ENCODE measurements at places on chromosomes 2 and 18.

DNA sequence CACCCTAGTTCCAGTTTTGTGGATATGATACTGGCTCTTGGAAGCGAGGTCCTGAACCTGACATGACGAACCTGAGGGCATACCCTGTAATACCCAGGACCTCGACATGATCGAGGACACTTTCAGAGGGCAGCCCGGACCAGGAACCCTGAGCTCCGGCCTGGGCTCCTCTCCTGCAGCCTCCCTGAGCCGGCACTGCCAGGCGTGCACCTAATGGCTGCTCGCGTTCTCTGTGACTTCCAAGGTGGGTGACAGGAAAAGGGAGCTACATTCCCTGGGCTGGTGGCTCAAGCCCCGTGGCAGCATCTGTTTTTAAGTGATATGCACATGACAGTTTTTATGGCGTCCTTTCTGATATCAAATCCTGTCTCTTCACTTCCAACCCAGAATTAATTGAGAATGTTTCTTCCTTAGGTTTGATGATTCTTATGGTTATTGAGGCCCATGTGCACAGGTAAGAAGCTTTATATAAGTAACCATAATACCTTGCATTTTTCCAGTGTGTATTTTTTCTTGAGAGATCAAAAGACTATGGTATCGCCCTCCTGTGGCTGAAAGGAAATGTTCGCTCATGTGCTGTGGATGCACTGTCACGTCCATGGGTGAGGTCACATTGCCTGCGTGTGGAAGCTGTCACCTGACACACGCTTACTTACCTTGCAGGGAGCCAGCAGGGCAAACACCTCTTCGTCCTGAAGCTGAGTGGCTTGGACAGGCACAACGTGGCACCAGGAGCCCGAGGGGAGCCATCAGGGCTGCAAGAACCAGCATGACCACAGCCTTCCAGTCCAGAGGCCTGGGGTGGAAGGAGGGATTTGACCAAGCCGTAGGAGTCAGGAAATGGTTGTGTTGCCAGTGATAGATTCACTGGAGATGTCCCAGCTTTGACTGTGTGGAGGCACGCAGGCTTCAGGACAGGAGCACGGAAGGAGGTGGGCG lies 367.4 kb upstream of the MYT1L start:
- peak; percentile 16 for DNase-seq

DNA sequence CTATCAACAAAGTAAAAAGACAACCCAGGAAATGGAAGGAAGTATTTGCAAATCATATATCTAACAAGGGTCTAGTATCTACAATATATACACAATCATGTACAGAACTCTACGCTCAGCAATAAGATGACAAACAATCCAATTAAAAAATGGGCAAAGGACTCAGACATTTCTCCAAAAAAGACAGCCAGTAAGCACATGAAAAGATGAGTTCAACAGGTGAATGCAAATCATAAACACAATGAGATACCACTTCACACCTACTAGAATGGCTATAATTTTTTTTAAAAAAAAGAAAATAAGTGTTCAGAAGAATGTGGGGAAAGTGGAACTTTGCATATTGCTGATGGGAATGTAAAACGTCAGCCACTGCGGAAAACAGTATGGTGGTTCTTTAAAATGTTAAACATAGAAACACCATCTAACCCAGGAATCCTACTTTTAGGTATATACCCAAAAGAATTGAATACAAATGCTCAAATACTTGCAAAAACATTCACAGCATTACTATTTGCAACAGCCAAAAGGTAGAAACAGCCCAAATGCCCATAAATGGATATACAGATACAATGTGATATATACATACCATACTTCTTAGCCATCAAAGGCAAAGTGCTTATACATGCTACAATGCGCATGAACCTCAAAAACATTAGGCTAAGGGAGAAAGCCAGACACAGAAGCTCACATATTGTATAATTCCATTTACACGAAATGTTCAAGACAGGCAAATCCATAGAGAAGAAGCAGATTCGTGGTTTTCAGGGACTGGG lies 121.2 kb downstream of the CABYR start:
- no peak for DNase-seq

GRCh38 chr2:217419055-217419671 lies 559.3 kb upstream of the TNP1 start:
- no peak for DNase-seq

GRCh38 chr2:180033993-180034894 lies 27.1 kb upstream of the CWC22 start:
- no peak for DNase-seq

GRCh38 chr2:231648579-231649174 lies 56.0 kb downstream of the TEX44 start:
- DNase-seq: peak; percentile 22

DNA sequence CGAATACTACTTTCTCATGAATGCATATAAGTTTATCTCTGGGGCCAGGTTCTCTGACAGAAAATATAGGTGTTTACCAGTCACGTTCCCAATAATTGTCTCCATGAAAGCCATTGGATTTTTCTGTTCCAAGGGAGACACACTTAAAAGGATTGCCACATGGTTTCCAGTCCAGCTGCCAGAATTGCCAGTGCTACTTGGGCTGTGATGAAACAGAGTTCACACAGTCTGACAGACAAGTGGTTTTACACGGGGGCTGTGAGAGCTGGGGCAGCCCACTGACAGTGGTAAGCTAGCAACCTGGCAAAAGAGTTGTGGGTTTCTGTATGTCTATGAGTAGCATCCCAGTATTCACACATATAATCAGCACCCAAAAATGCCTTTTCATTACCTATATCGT lies 27.7 kb upstream of the ATRAID start:
- DNase-seq: no peak

- no peak for DNase-seq
Measured at GRCh38 chr2:1638281-1638860, 105.9 kb downstream of the PXDN start.

GRCh38 chr2:155528034-155528433 lies 804.5 kb downstream of the NR4A2 start:
- DNase-seq: no peak

DNA sequence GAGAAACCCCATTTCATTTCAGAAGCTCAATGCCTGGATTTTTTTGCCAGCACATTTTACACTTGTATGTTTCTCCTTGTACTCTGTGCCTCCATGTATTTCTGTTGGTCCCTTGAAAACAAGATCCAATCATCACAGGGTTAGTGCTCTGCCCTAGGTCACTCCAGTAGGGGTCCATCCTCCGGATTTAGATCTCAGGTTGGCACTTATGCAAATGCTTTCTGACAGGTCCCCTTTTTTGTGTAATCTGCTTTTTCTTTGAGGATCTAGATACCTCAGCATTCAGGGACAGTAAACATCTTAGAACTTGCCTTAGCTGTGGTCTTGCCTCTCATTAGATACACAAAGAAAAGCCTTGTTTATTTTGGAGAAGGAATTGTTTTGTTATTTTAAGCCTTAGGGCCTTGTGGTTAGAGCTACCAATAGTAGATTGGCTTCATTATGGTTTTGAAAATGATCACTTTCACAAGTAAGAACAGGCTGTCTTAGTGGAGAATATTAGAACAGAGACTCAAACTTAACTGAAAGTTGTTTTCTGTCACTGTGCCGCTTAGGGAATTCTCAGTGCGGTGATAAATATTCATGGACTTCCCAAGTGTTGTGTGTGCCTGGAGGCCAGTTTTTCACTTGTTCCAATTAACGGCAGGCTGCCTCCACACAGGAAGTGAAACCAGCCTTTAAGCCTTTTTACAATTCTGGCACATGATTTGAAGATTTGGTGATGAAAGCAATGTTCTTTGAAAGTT lies 7.8 kb downstream of the MERTK start:
- peak; percentile 11 for DNase-seq

GRCh38 chr2:241859436-241860183 lies 916 bp upstream of the PDCD1 start:
- peak; percentile 67 for DNase-seq

DNA sequence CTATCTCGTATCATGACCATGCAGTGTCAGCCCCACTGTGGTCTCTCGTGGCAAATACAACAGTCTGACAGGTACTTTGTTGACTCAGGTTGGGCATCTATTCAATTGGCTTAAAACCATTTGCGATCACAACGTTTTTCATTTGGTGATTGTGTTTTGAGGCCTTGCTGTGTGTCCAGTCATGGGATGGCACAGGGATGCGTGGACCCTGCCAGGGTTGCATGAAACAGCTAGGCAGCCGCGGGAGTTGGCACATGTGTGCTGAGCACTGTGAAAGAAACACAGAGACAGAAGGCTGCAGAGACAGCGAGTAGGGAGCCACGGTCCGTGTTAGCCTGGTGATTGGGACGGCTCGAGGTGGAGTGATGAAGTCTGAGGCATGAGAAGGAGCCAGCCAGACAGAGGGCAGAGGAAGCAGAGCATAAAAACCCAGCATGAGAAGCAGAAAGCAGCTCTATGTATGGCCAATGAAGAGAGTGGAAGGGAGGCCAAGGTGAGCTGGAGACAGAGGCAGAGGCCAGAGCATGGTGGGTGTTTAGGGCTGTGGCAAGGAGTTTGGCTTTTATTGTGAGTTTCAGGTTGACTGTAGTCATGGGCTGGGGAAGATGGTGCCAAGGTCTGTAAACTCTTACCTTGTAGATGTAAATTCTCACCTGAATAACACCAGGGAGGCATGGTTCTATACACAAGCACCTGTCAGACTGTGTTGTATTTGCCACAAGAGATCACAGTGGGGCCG lies 31.8 kb upstream of the IL1R1 start:
- DNase-seq: no peak

DNA sequence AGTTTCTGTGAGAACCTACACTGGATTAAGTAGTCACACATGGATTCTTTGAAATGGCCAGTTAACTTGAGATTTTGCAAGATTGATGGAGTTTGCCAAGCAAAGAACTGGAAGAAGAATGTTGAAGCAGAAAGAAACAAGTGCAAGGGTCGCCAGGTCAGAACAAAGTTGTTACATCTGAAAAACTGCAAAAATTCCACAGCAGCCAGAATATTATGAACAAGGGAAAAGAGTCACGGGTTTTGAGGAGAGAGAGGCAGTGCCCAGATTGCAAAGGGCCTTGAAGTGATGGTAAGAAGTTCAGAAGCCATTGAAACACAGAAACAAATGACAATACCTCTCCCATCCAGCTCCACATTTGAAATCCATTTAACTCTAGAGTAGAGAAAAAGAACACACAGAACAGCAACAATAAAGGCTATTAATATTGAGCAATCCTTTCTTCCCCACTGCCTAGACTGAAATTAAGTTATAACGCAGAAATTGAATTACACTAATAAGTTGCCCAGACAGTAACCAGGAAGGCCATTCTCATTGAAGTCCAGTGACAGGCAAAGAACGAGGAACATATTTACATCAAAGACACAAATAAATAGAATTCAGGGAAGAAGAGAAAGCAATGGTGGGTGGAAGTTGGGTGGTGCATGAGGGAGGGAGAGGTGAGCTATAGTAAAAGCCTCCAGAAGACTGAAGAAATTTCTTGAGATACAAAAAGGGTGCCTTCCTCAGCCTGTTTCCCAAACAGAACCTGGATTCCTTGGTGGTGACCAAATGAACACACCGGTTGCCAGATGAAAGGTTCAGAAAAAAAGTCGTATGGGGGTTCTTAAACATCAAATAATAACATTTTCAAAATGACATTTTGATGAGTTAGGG lies 80.6 kb downstream of the ARHGAP15 start:
- DNase-seq: no peak

DNA sequence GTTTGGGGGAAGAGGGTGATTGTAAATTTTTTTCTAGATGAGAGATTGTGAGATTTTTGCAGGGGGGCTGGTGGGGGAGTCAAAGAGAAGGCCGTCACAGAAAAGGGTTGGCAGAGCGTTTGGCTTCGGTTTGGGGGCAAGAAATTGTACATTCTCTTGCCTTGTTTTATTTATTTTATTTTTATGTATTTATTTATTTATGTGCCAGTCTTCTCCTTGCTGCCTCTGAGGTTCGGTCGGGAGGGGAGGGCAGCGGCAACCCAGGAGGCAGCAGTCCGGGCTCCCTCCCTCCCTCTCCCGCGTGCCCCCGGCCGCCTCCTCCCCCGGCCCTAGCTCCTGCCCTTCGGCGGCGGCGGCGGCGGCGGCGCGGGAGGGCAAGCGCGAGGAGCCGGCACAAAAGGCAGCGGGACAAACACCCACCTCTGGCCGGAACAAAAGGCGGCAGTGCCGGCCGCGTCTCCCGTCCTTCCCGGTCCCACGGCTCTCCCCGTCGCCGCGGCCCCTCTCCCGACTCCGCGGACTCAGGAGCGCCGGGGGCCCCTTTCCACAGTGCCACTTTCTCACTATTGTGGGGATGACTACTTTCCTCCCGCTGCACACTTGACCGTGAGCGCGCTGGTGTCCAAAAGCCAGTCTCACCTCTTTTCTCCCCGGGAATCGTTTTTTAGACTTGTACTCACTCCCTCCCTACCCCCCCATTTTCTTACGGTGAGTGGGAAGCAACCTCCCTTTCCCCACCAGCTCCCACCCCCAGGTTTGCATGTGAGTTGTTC lies 1.2 kb downstream of the BCL11A start:
- no peak for DNase-seq

DNA sequence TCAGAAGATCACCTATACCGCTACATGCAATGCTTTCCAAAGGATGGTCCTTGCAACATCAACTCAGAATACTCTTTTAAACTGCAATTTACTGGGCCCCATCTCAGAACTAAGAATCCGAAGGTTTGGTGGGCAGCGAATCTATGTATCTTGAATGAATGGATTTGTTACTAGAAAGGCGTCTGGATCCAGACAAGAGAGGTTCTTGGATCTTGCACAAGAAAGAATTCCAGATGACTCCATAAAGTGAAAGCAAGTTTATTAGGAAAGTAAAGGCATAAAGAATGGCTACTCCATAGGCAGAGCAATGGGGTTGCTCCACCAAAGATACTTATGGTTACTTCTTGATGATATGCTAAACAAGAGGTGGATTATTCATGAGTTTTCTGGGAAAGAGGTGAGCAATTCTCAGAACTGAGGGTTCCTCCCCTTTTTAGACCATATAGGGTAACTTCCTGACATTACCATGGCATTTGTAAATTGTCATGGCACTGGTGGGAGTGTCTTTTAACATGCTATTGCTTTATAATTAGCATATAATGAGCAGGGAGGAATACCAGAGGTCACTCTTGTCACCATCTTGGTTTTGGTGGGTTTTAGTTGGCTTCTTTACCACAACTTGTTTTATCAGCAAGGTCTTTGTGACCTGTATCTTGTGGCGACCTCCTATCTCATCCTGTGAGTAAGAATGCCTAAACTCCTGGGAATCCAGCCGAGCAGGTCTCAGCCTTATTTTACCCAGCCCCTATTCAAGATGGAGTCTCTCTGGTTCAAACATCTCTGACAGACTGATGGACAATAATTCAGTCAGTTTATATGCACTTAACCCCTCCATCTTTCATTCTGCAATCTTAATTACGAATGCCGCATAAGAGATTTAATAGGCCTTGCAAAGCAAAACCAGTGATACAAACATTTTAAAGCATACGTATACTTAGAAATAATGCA lies 7.5 kb upstream of the RMDN2 start:
- no peak for DNase-seq

GRCh38 chr2:67954093-67954748 lies 108.6 kb downstream of the C1D start:
- no peak for DNase-seq

DNA sequence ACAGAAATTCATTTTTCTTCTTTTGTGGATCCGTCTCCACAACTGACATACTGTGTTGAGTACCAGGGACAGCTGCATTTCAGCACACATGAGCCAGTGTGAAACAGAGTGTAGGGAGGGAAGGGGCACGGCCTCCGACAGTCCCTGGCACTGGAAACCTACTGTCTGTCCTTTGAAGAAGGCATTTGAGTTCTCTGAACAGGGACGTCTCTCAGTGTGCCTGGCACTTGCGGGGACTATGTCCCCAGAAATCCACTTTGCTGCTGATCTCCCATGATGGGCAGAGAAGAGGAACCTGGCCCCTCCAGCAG lies 48.1 kb downstream of the PLB1 start:
- DNase-seq: no peak

GRCh38 chr2:8303322-8303832 lies 378.5 kb upstream of the ID2 start:
- DNase-seq: peak; percentile 50

- DNase-seq: no peak
Measured at GRCh38 chr18:35513181-35513936, 15.6 kb upstream of the INO80C start.

Measured in naive thymus-derived CD4-positive, alpha-beta T cell (primary cell).